ENCODE measurements at places on chromosomes 5 and 9. TPM values are rescaled to one million over a fixed set of nuclear protein-coding genes. Genes with fewer than 3 reads are reported as not detected.

DNA sequence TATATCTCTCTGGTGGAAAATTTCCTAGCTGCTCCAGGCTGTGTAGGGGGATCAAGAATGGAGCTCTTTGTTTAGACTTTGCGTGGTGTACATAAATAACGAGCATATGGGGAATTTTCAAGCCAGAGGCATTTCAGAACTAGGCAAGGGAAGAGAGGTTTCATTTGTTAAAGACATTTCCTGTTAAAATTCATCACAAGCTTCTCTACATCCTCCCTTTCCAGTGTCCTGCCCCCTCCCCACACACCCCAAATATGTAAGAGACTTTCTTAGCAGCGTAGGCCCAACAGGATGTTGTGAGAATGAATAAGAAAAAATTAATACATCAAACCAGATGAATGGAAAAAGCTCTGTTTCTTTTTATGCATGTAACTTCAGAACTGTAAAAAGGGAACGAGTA lies 150.3 kb downstream of the GPBP1 start:
- no peak for DNase-seq

DNA sequence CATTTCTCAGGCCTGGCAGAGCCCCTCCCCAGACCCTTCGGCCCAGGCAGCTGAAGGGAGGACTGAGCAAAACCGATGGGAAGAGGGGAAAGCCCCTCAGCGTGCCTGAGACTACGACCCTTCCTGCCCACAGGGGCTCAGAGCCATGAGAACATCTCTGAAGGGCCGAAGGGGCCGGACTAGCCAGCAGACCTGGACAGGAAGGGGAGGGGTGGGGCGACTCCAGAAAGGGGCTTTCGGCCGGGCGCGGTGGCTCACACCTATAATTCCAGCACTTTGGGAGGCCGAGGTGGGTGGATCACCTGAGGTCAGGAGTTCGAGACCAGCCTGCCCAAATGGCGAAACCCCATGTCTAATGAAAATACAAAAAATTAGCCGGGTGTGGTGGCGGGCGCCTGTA lies 85.8 kb upstream of the PHYKPL start:
- DNase-seq = no peak

- no peak for DNase-seq
Observed at GRCh38 chr5:28084069-28084468, 1045.7 kb upstream of the CDH9 start.

DNA sequence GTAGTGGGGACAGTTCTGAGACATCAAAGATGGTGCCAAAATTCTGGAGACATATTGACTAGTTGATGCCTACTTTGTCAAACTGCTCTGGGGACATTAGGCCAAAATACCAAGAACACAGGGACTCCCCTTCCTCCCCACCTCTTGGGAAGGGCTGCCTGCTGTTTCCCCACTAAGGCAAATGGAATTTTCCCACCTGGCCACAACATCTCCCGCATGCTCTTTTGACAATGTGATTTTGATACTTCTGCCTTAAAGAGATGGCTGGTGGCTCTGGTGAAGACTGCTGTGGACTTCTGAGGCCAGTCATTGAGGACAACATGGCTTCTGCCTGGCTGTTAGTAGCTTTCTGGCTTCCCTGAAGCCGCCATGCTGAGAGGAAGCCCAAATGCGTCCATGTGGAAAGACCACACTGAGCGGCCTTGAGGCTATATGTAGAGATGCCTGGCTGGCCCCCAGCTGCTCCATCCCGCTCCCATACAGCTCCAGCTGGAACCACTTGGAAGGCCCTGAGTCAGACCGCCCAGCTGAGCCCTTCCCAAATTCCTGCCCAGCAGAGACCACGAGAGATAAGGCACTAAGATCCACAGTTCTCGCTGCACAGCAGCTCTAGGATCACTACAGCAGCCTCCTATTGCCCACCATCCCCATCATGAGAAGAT lies 226.7 kb downstream of the SYK start:
- no peak for DNase-seq

DNA sequence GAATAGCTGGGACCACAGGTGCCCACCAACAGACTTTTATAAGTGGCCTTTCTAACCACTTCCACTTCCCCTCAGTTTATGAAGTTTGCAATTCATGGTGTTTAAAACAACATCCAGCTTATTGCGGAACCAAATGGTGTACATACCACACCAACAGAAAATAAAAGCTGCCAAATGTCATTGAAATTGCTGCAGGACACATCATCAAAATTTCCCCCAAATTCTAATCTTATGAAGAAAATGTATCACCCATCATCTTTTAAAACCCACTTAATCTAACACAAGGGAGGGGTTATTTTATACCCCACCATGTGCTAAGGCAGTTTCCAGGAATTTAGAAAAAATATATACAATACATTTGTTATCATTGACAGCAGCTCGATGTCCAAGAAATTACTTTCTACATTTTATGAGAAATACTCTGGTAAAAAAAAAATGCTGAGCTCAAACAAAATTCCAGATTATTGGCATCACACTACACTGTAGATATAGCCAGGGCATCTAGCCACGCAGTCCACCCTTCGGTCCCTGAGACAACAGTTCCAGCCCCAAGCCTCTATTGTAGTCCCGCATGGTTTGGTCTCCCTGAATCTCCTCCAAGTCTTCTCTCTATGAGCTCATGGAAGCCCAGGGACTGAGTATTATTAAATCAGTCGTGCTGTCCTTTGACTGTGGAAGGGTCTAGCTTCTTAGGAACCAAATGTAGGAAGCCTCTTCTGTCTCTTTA lies 372.8 kb upstream of the SLC30A5 start:
- DNase-seq = no peak

DNA sequence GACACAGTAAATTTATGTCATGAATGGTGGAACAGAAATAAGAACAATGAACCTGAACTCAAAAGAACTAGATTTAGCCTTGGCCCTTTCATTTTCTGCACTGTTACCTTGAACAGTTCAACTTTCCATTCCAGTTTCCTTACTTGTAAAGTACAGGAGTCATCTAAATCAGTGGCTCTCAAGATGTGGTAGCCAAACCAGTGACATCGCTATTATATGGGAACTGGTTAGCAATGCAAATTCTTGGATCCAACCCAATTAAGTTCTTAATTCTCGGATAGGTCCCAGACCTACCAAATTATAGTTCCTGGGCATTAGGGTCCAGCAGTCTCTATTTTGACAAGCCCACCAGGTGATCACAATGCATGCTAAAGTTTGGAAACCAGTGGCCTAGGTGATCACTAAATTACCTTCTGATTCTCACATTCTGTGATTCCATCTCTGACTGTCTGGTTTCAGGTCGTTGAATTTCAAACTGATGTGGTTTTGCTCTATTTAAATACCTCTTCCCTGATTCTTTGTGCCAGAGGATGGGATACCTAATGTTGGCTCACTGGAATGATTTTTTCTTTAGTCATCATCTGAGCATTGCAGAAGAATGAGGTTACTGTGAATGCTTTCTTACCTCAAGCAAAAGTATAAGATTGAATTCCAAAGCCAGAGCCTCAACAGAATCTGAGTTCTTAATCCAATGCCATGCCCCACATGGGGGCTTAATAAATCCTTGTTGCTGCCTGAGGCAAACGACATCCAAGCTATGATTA lies 253.8 kb downstream of the ENC1 start:
- DNase-seq = no peak

- no peak for DNase-seq
Observed at GRCh38 chr5:60538955-60539866, 160.8 kb downstream of the DEPDC1B start.

DNA sequence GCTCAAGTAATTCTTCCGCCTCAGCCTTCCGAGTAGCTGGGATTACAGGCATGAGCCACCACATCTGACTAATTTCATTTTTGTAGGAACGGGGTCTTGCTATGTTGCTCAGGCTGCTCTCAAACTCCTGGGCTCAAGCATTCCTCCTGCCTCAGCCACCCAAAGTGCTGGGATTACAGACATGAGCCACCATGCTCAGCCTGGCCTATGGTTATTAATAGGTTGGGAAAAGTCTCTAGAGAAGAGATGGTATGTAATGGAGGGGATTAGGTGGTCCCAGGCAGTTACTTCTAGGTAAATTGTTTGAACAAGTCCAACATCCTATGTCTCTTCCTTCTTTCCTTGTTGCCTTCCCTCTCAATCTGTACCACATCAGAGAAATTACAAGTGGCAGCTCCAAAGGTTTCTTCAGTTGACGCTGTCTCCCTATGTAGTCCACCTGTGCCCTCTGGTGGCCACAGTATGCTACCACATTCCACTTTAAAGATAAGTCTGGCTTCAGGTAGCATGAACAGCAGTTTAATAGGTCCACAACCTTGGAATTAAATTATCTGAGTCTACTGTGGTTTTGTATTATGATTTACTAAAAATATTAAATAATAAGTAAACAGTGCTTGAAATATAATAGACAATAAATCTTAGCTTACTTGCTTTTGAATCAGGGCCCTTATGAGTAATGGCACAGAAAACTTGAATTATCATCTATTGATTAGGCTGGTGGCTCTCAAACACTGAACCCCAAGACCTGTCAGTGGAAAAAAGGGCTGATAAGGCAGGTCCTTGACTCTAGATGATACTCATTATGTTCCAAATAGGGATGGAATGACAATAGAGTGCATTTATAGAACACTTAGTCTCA lies 9.7 kb downstream of the TIGD6 start:
- DNase-seq = peak; percentile 84

DNA sequence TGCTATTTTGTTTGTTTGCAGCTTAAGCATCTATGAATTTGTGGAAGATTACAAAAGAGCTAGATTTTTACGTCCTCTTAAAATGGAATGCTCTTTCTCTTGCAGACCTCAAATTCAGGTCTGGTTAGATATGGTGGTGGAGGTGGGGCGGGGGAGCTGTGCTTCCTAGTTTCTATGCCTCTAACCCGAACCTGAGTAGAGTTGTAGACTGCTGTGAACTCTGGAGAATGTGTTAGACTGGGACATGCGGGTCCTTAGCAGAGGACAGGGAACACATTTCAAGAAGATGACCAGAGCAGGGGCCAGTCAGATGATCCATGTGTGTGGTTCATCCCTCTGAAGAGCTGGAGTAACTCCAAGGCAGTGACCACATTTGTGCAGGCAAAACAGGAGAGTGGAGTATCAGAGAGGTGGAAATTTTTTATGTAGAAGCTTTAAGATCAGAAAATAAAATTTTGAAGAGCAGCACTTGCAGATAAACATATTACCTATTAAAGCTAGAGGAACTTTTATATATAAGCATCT lies 154.9 kb downstream of the FAM174A start:
- no peak for DNase-seq

DNA sequence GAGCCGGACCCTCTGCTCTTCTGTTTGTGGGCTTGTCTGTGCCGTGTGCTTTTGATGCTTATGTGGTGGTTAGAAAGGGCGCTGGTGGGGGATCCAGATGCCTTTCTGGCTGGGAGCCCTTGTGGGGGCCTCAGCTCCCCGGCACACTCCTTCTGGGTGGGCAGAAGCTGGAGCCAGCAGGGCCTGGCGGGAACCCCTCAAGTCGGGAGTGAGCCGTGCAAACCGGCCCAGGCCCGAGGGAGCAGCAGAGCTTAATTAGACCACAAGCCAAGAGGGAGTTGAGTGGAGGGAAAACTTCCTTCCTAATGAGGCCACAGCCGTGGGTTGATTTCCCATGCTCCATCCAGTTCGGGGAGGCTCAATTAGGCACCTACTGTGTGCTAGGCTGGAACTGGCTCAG lies 76.0 kb upstream of the RNU6ATAC start:
- no peak for DNase-seq

DNA sequence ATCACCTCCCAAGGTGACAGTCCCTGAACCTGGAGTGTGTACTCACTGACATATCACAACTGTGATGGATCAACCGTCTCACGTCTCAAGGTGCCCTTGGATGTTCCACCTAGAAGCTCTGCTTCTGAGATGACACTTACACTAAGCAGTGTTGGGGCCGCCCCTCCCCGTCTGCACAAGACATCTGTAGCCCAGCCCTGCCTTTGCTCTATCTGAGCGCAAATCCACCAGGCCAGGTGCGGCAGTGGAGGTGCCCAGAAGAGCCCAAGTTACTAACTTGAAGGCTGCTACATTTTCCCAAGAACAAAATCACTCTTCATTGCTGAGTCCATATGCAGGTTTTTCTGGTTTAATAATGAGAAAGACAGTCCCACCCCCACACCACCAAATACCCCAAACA lies 148.3 kb downstream of the FSTL4 start:
- DNase-seq = no peak

GRCh38 chr5:173736923-173737412 lies 120.5 kb upstream of the BOD1 start:
- DNase-seq = no peak

GRCh38 chr5:169181814-169182213 lies 119.1 kb downstream of the SLIT3 start:
- no peak for DNase-seq

DNA sequence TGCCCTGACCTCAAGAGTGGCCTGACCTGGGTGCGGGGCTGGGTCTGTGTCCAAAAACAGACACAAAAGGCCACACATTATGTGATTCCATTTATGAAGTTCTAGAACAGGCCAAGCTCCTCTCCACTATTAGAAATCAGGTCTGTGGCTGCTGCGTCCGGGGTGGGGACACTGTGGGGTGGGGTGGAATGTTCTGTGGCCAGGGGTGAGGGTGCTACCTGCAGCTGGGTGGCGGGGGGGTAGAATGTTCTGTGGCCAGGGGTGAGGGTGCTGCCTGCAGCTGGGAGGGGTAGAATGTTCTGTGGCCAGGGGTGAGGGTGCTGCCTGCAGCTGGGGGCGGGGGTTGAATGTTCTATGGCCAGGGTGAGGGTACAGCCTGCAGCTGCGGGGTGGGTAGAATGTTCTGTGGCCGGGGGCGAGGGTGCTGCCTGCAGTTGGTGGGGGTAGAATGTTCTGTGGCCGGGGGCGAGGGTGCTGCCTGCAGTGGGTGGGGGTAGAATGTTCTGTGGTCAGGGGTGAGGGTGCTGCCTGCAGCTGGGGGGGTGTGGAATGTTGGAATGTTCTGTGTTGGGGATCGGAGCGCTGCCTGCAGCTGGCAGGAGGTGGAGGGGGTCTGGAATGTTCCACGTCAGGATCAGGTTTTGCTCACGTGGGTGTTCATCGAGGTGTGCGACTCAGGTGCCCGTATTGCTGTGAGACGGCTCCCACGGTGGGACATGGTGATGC lies 8.3 kb downstream of the LCN12 start:
- no peak for DNase-seq

DNA sequence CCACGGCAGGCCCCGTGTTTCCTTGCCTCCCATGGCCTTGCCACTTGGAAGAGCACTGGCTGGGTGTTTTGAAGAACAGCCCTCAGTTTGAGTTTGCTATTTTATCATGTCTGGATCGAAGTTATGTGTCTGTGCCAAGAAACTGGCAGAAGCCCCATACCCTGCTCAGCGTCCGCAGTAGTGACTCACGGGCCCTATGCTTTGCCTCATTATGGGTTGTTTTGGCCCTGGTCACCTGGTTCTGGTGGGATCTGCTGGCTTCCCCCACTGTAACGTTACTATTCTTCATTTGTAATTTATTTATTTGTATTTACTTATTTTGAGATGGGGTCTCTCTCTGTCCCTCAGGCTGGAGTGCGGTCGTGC lies 42.3 kb upstream of the NKD2 start:
- DNase-seq = no peak

GRCh38 chr5:142097681-142098080 lies 10.9 kb upstream of the NDFIP1 start:
- DNase-seq = no peak

- DNase-seq = no peak
Observed at GRCh38 chr5:59840200-59840601, 53.3 kb downstream of the PDE4D start.

Gene TRIM52
- 12.3 TPM for total RNA-seq

Gene FAM219A
- total RNA-seq = 8.5 TPM

Gene ZNF883
- 2.4 TPM for total RNA-seq

Gene ARSB
- 19.8 TPM for total RNA-seq
